HCT116 (cell line): ENCODE measurements at places on chromosomes 7 and 10.

GRCh38 chr10:46254467-46254866 lies 32.3 kb upstream of the ANTXRL start:
- no peak for DNase-seq

DNA sequence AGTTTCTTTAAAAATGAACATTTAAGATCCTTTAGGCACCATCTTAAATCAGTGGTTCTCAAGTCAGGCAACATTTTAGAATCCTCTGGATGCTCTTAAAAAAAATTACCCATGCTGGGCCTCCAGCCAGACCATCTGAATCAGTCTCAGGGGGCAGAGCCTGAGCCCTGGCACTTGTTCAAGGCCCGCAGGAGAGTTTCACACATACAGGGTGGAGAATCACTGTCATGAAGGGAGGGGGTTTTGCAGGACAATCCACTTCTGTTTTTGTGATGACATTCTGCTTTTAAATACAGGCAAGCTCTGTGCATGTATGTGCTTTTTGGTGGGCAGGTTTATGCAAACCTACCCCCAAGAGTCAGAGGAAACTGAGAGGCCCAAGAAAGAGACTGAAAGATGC lies 268.6 kb downstream of the SEC23IP start:
- no peak for DNase-seq

GRCh38 chr10:126930883-126931503 lies 25.8 kb downstream of the DOCK1 start:
- no peak for DNase-seq

DNA sequence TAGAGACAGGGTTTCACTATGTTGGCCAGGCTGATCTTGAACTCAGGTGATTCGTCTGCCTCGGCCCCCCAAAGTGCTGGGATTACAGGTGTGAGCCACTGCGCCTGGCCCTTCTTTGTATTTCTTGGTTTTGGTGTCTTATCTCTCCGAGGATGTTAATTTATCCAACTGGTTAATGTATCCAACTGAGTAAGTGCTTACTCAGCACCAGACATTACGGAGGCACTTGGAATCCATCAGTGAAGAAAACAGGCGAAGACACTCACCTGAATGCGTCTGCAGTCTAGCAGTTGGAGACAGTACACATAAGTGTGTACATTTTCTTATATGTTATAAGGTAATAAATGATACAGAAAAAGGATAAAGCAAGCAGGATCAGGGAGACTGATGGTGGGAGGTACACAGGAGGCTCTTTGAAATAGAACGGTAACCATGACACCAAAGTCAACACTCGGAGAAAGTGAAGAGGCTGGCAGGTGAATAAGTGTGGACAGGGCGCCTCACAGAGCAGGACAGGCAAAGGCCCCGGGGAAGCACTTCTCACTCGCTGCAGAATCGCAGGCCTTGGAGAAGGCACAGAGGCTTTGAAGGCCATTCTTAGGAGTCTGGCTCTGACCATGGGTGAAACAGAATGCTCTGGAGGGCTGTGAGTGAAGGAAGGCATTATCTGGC lies 73.1 kb downstream of the LANCL2 start:
- DNase-seq = no peak

DNA sequence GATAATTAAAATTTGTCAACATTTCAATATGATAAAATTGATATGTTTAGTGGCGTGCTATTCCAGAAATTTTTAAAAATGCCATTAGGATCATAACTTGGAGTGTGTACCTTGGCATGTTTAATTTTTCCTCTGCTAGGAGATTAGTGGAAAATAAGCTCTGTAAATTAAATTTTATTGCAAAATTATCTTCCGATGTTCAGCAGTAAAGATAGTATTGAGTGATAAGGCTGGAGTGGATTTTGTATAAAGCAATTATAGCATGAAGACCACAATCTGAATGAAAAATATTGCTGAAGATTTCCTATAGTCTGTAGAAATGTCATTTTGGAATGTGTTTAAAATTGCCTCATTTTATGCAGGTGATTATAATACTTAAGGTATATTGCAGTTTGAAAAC lies 110.2 kb downstream of the VTI1A start:
- no peak for DNase-seq

GRCh38 chr7:155205368-155206317 lies 92.0 kb upstream of the INSIG1 start:
- peak; percentile 91 for DNase-seq
